ENCODE measurements at places on chromosomes 12 and 14.

DNA sequence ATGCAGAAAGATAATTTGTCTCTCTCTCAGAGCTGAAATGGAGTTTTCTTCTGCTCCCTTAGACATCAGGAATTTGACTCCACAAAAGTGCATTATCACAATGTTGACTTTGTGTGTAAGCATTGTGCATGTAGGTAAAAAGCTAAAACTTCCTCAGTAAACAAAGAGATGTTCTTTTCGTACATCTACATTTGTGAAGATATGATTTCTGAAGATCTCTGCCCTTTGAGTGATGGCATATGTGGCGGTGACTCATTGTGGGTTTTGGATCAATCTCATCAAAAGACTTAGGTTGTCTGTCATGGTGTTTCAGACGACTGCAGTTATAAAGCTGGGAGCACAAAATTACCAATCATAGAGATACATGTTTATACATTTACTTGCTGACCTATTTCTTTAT, 411.4 kb upstream of the LMO3 start:
- DNase-seq, result no peak

DNA sequence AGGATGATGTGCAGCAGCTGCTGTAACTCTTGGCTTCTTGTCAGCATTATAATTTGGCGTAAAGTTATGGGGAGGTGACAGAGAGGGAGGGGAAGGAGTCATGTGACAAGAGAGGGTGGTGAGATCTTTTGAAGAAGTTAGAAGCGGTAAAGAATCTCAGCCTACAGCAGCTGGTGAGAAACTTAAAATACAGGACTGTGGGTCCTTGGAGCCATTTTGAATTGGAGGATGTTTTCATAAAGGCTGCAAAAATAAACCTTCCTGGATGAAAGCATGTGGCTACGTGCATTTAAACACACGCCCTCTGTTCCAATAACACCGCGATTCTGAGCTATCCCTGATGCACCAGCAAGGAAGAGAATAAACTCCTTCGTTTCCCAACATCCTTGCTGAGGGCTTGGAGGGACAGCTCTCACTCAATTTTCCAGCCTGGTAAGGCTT, 133.7 kb downstream of the TMEM30B start:
- no peak for DNase-seq

DNA sequence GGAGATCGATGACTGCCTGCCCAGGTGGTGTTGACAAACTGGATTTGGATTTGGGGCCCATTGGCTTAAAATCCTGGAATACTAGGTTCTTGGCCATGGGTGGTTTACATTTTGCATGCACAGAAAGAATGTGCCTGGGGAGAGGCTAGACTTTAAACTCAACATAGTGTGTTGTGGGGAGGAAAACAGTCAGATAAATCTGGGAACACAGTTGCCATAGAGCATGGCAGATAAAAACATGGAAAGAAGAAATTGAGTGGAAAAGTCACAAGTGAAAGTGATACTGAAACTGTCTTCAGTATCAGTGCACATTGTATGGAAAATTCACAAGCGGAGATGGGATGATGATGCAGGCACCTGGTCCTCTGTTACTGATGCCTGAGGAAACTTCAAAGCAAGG, 95.2 kb downstream of the SSPN start:
- DNase-seq, result no peak

- DNase-seq, result no peak
Measured at GRCh38 chr12:47802312-47802711, 17.4 kb downstream of the HDAC7 start.

DNA sequence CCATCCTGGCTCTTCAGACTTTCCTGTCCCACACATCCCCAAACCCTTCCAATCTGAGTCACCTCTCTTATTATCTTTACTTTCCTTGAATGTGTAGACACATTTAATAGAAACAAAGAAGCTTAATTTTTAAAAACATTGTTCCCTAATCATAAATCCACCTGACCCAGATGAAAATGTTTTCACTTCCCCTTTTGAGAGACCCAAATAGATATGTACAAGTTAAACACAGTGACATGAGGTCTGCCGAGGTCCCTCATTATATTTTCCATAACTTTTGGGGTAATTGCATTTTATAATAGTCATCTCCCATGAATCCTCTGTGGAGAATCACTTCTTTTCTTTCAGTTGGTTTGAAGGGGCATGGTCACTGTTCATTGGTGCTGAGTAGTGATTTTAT, 191.1 kb downstream of the GRIN2B start:
- DNase-seq, result no peak

GRCh38 chr12:27316947-27317346, 15.7 kb upstream of the BMAL2 start:
- DNase-seq, result no peak

- DNase-seq, result no peak
Measured at GRCh38 chr12:74890237-74890599, 319.4 kb downstream of the KCNC2 start.

GRCh38 chr12:130454296-130454695, 116.6 kb downstream of the PIWIL1 start:
- DNase-seq, result no peak

- no peak for DNase-seq
Measured at GRCh38 chr14:85241022-85241855, 288.7 kb upstream of the FLRT2 start.

- no peak for DNase-seq
Measured at GRCh38 chr14:24382064-24382371, 14.0 kb downstream of the NFATC4 start.
